ENCODE measurements at places on chromosomes 11 and 22.

- no peak for DNase-seq
These were observed 5.1 kb upstream of the RPS3 start for GRCh38 chr11:75394085-75394840.

DNA sequence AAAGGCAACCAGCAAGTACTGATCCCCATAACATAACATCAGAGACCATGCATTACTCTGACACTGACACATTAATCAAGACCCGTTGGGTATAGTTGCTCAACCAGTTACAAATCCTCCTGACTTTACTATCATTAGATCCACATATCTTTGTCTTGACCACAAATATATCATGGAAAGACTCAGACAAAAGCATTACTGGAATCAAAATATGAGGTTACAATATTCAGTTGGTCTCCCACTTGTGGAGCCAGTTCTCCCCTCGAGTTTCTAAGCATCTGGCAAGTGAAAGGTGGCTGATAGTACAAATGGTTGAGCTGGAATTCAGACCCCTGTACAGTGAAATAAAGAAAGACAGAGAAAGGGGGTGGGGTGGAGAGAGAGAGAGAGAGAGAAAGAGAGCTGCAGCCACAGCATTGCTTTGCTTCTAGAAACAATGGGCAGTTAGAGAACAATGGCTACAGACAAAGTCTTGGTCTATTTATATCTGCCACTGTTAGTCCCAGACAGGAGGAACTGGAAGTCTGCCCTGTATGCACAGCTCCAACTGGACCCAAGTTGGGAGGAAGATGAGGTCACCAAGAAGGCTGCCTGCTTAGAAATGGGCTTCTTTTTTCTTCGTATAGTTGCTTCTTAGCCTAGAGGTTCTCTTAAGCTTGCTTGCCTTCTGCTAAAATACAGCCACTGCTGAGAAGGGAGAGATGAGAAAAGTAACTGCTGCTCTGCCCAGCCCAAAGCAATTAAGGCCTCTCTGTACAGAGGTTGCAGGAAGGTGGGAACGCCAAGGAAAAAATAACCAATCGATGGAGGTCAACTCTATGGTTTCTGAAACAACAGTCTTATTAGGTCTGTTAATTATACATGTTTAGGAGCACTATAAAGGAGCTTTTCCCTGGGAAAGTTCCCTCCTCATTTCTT lies 85.5 kb downstream of the ETS1 start:
- no peak for DNase-seq

DNA sequence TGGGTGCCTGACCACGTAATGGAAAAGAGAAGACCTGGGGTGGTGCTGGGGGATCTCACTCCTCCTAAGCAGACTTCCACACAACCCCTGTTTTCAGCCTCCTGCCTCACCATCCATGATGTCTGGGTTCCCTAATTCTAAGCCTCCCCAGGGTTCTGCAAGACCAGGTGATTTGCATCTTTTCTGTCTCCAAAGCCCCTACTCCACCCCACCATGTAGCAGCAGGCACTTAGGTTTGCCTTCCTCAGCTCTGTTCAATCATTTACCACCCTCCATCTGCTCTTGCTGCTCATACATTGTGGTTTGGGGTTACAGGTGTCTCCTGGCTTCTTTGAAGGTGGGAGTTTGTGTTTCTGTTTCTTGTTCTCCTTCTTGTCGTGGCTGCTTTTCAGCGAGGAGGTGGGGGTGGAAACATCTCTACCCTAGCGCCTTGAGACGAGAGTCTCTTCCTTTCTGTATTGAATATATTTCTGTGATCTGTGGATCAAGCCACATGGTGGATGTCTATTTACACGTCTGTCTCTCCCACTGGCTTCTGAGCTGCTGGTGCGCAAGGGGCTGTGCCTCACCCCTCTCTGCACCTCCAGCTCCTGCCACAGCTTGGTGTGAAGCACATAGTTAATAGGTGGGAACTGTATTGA lies 6.6 kb upstream of the SSTR3 start:
- no peak for DNase-seq

- no peak for DNase-seq
These were observed 865 bp downstream of the RBM14 start for GRCh38 chr11:66617155-66617834.

GRCh38 chr11:2708757-2709281 lies 9.0 kb upstream of the KCNQ1OT1 start:
- DNase-seq, result no peak

DNA sequence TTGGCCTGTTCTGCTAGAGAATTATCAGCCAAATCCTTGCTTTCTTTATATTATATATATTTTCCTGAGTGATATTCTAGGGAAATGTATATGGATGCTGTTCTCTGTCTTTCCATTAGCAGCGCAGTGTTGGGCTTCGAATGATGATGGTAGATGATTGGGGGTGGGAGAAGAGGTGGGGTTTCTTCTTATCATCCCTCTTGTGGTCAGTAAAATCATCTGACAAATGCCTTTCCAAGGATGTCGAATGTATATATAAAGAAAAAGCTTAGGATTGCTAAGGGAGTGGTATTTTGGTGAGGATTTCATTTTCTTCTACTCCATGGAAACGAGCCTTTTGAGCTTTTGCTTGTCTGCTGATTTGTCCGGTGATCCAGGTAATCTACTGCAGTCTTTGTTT lies 48.9 kb downstream of the ARHGEF12 start:
- DNase-seq, result no peak

GRCh38 chr11:133821776-133822175 lies 23.5 kb downstream of the SPATA19 start:
- DNase-seq, result peak; percentile 35

DNA sequence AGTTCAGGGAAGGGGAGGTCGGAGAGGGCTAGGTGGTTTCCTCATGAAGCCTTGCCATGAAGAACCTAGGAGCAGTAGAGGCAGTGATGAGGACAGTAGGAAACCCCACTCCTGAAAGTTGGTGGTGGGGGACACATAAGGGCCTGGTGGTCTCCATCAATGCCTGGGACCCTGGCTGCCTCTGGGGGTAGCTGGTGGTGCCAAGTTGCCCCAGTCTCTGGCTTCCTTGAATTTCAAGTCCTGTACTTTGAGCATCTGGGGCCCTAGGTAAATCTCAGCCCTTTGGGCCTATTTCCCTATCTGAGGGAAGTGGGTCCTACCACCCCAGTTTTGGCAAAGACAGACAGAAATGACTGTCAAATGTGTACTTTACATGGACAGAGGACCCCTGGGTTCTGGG lies 28.1 kb downstream of the AMPD3 start:
- DNase-seq, result no peak

DNA sequence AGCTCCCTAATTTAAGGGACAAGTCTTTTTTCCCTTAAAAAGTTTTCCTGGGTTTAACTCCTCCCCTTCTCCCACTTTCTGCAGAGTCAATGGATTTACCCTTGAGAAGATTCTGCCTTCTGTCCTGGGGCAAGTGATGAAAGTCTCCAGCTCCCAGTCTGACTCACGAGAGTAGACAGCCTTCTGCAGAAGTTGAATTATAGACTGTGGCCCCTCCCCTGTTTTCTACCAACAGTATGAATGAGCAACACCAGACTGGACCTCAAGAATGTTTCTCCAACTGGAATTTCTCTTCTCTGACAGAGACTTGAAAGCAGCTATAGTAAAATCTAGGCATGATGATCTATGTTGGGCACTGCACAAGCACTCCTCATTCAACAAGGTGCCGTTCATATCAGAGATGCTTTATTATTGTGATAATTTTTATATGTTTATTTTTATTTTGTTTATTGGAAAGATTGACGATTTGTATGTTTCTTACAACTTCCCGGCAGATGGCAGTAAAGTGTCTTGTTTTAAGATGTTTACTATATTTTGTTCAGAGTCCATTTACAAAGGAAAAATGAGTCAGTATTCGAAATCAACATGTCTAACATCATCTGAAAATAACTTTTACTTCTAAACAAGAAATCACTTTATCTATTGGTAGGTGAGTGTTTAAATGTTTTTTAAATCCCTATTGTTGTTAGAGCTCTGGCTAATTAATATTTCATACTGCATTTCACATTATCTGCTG lies 56.6 kb downstream of the LMO2 start:
- DNase-seq, result no peak

- no peak for DNase-seq
These were observed 114.7 kb upstream of the ISX start for GRCh38 chr22:34951212-34951611.

- DNase-seq, result no peak
These were observed 16.3 kb upstream of the C11orf87 start for GRCh38 chr11:109405671-109406070.

DNA sequence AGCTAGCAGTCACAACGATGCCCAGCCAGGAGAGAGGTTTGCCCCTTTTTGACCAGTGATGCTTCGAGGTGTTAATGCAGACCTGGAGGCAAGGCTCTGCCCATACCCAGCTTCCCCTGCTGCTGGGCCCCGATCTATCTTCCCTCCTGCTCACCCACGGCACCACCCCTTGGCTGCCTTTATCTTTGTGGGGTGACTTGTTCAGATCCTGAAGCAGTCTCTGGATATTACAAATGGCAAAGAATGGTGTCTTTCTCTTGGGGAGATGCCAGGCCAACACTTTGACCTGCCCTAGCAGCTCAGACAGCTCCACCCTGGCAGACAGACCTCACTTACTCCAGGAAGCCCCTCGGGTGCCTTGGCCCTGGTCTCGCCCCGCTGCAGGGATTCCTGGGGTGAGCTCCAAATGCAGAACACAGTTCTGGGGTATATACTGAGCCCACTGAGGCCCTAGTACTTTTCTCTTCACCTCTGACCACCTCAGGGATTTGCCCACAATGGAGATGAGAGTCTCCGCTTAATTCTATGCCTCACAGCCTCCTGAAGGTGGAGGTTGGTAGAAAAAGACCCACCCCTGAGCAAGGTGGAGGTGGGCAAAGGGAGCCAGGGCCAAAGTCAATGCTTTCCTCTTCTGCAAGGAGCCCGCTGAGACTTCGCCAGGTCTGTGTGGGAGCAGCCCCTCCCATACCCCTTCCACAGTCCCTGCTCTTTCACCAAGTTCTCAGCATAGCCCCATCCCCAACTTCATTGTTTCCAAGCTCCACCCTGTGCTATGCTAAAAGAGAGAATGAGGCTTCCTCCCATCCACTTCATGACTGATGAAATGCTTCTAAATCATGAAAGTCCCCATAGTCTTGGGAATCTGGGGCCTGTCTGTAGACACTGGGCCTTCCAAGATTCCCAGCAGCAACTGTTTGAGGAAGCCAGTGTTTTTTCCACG lies 11.1 kb upstream of the ST3GAL4 start:
- DNase-seq, result no peak

DNA sequence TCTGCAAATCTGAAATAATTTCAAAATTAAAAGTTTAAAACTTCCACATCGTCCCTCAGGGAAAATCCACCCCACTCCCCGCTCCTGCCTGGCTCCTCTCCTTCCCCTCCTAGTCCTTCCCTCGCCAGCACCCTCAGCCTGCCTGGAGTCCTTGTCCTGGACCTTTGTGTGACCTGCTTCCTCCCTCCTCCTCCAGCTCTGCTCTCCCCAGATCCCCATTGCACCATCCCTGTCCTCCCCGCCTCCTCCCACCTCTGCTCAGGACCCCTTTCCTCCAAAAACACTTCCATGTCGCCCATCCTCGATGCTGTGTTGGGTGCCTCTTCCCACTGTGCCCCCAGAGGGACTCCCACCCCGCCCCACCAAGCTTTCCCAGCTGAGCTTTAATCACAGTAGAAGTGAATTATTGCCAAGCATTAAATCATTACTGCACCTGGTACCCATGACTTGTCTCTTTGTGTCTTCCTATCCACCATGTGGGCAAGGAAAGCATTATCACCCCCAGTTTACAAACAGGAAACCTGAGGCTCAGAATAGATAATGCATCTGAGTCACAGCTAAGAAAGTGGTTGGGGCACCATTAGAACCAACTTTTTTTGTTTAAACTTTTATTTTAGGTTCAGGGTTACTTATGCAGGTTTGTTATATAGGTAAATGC lies 2.4 kb upstream of the ZP1 start:
- no peak for DNase-seq

DNA sequence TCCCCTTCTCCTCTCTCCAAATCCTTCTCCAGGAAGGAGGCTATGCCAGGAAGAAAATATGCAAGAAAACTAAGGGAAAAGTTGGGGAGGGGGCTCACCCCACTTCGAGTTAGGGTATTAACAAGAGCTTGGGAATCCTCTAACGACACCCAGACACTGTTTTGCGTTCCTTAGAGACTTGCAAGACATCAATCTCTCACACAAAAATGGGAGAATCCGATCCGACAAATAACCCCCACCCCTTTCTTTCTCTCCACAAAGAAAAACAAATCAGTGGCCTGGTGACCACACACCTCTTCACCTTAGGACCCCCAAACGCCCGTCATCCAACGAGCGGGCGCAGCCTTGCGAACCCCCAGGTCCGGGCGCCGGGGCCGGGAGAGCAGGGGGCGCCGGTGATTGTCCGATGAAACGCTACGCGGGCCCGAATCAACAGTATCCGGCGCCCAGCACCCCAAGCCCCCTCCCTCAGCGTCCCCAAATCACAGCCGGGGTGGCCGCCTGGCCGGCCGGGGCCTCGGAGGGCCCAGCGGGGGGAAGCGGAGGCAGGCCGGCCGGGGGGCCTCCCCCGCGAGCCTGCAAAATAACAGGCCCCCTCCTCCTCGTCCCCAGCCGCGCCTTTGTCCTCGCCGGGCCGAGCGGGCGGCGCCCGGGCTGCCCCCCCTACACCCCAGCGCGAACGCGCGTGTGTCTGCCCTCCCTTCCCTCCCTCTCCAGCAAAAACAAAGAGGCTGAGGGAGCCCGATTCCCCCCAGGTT lies 690 bp downstream of the CSNK1E start:
- DNase-seq, result no peak

GRCh38 chr11:13669544-13670488 lies 1.3 kb downstream of the FAR1 start:
- DNase-seq, result no peak

DNA sequence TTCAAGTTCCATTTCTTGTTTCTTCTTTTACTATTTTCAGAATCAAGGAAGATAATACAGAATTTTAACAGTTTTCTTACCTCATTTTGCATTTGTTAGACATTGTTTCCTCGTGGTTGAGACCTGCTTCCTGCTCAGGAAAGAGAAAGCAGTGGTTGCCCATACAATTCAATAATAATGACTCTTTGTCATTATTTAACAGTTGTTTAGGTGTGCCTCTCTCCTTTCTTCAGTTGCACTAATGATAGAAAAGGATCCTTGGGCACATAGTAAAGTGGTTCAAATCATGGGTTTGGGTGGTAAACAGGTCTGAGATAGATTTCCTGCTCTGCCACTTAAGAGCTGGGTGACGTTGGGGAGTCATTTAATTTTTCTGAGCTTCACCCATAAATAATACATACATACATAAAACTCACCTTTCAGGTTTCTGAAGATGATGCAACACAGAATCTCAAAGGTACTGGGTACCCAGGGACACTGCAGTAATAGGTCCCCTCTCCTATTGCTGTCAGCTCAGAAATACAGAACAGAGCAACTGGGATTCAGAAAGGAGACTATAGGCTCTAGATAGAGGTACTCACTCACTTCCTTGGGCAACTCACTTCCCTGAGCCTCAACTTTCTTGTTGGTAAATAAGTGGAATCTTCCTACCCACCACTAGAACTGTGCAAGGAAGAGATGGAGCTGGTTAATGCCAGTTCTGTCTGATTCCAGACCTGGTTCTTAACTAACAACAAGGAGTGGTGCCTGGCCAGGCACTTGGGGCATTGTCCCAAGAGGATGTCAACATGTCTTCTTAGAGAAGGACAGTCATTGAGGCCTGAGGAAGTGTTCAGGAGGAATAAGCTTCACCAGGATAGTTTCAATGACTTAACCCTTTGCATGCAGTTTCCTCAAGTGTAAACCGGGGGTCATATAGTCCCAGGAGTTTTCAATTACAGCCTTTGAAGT lies 34.9 kb downstream of the CD44 start:
- DNase-seq, result no peak
